ENCODE measurements at places on chromosomes 1 and 21.

GRCh38 chr1:229985613-229986010 lies 81.4 kb upstream of the GALNT2 start:
- DNase-seq = no peak

GRCh38 chr1:195373856-195374255 lies 1234.4 kb downstream of the KCNT2 start:
- DNase-seq = no peak

DNA sequence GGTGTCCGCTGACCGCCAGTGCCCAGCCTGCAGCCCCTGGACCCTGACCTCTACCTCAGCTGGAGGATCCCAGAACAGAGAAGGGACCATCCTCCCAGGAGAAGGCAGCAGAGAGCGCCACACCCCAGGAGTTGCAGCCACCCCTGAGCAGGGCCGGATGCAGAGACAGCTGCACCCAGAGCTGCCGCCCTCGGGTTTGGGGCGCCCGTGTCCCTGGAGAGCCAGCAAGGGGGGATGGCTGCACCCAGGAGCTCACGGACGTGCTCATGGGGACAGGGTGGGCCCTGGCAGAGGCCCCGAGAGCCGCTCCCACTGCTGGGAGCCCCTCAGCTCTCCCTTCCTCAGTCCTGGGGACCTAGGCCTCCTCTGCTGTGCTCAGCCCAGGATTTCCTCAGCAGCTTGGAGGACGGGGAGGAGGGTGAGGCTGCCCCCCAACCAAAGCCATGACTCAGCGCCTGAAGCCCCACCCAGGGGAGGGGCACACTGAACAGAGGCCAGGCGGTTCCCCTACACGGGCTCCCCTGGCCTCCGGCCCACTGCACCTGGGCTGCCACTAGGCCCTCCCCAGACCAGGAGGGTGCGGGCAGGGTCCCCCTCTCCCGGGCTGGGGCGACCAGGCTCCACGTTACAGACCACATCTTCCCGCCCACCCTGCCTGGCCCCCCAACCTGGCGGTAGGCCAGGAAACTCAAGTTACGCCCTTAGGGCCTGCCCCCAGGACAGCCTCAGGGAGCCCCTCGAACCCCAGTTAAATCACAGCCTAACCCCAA lies 2.2 kb downstream of the ACAP3 start:
- DNase-seq = peak; percentile 64

DNA sequence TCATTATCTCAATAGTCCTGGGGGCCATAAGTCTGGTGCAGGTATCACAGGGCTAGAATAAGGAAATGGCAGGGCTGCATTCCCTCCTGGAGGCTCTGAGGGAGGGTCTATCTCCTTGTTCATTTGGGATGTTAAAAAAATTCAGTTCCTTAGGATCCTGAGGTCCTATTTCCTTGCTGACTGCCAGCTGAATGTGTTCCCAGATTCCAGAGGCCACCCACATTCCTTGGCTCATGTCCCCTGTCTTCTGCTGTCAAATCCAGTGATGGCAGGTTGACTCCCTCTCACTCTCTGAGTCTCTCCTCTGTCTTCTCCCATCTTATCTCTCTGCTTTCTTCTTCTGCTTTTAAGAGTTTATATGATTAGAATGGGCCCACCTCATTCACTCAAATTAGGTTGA lies 400.6 kb downstream of the PTPRU start:
- DNase-seq = no peak

GRCh38 chr1:27535386-27535785 lies 45.4 kb upstream of the WASF2 start:
- DNase-seq = no peak

GRCh38 chr1:173476665-173477285 lies 360 bp upstream of the PRDX6 start:
- peak; percentile 51 for DNase-seq

DNA sequence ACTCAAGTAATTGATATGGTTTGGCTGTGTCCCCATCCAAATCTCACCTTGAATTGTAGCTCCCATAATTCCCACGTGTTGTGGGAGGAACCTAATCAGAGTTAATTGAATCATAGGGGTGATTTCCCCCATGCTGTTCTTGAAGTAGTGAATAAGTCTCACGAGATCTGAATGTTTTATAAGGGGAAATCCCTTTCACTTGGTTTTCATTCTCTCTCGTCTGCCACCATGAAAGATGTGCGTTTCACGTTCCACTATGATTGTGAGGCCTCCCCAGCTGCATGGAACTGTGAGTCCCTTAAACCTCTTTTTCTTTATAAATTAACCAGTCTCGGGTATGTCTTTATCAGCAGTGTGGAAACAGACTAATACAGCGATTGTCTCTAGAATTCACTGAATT lies 135.4 kb downstream of the BACH1 start:
- DNase-seq = no peak

DNA sequence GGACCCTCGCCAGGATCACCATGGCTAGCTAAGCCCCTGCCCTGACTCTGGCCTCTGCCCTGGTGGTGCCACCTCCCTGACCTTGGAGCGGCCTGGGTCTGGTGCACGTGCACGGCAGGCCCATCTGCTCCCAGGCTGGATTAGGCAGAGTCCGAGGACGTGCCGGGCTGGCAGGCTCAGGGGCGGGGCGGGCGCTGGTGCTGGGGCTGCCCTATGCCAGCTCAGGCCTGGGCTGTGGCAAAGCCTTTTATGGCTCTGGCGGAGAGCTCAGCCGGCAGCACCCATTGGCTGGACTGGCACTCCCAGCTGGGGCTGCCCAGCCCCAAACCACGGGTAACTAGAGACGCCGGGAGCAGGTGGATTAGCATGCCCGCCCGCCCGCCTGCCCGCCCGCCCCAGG lies 17.1 kb upstream of the EDN2 start:
- no peak for DNase-seq

- no peak for DNase-seq
Observed at GRCh38 chr1:209542585-209542984, 40.9 kb upstream of the CAMK1G start.

- DNase-seq = no peak
Observed at GRCh38 chr1:203662360-203662759, 35.7 kb downstream of the ATP2B4 start.

DNA sequence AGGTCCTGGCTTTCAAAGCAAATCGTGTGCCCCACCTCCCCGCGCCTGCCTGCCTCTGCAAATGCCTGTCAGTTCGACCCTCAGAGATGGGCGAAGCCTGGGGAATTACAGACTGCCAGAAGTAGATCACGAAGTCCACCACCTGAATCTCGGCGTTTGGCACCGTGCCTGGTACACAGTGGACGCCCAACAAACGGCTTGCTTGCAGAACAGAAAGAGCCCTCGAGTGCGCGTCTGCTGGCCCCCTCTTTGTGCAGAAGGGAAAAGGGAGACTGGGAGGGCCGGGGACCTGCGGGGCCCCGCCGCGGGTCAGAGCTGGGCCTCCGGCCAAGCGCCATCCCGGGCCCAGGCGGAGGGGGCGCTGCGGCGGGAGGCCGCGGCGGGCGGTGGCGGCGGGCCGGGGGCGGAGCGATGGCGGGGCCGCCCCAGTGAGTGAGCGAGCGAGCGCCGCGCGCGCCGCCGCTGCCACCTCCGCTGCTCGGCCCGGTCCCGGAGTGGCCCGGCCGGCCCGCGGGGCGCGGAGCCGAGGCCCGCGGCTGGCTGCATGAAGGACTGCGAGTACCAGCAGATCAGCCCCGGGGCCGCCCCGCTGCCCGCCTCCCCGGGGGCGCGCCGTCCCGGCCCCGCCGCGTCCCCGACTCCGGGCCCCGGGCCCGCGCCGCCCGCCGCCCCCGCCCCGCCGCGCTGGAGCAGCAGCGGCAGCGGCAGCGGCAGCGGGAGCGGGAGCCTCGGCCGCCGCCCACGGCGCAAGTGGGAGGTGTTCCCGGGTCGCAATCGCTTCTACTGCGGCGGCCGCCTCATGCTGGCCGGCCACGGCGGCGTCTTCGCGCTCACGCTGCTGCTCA lies at the start of gene ZDHHC18:
Gene ZDHHC18, plus strand, starts transcription at position 428 of the 845 bp plus-strand sequence. Its CDS starts 117 bp downstream, at position 545.
- peak; percentile 28 for DNase-seq

- DNase-seq = no peak
Observed at GRCh38 chr1:231684356-231685244, 58.0 kb downstream of the DISC1 start.

- no peak for DNase-seq
Observed at GRCh38 chr1:33563699-33564098, 91.3 kb downstream of the ZSCAN20 start.

GRCh38 chr1:200372095-200372884 lies 37.5 kb downstream of the ZNF281 start:
- DNase-seq = no peak

DNA sequence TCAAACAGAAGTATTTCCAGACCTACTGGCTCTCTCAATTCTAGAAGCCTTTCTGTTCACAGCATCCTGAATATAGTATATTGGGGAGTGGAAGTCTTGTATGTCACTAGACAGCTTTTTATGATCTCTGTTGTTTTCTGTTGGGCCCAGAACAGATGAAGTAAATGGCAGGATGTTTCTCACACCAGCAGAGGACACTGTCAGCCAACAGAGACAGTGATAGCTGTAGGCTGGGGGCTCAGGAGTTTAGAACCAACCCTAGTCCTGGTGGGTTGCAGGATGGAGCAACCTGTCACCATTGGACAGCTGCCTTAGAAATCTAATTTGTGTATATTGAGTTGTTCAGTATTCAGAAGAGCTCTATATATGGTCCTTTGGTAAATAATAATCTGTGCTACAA lies 16.9 kb downstream of the AGO1 start:
- no peak for DNase-seq

GRCh38 chr1:117389284-117389683 lies 22.0 kb downstream of the MAN1A2 start:
- no peak for DNase-seq

GRCh38 chr1:81197591-81197990 lies 603.1 kb upstream of the ADGRL2 start:
- no peak for DNase-seq

DNA sequence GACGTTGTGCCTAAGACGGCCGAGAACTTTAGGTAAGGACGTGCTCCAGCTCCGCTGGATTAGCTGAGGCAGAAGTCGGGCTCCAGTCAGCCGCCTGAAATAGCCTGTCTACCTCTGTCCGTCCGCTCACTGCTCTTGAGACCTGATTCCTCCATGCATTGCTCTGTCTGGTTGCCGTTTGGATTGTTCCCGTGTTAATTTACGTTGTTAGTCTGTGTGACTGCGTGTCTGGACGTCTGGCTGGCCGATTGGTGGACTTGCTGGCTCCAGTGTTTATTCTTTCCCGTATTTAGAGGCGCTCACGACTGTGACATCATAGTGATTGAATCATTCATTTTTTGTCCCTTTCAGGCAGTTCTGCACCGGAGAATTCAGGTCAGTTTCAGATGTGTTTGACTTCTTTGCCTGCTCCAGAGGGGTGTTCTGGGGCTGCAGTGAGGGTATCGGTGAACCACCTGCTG lies 684 bp downstream of the PPIH start:
- no peak for DNase-seq

DNA sequence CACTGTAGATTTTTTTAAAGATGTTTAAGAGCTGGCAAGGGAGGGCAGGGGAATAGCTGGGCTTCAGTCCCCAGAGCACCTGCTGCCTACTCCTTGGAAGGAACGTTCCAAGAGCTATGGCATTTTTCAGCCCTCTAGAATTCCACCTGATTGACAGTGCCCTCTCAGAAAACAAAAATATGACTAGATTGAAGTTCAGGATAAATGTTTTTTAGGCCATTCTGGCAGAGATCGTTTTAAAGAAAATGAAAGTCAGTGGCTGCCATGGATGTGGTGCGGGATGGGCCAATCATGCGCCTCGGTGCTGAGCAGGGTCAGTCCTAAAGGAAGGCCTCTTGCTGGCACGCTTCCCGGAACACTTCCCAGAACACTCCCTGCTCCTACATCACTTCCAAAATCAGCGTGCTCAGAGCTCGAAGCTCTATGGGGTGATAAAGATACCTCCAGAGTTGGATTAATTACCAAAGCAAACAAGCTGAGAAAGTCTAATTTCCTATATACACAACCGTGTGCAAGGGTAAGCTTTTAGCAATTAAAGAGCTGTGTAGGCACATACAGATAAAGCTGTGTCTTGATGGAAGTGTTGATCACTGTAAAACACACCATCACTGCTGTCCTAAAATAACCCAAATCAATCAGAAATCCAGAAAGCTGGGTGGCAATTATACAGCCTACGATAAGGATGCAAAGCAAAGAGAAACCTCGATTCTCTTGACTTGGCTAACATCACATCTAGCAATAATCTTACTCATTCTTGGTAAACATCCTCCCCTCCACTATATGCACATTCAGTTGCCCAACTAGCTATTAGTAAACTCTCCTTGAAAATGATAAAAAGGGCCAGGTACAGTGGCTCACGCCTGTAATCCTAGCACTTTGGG lies 34.6 kb downstream of the TGFBR3 start:
- no peak for DNase-seq

- no peak for DNase-seq
Observed at GRCh38 chr1:241396747-241397681, 40.0 kb upstream of the RGS7 start.

DNA sequence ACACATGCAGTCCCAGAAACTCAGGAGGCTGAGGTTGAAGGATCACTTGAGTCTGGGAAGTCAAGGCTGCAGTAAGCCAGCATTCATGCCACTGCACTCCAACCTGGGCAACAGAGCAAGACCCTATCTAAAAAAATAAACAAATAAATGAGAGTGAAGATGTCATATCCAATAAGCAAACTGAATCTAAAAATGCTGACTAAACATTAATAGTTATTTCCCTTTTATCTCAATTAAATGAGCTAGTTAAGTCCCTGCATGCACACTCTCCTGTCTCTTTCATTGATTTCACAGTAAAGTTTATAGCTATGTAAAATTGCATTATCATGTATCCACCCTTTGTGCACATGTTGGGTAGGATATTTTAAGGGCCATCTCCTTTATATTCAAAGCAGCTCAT lies 81.1 kb upstream of the L1TD1 start:
- no peak for DNase-seq

- DNase-seq = no peak
Observed at GRCh38 chr1:206693029-206693428, 8.3 kb downstream of the MAPKAPK2 start.
